NCI-H1436 (cell line): ENCODE measurements at places on chromosomes 12 and 14.

DNA sequence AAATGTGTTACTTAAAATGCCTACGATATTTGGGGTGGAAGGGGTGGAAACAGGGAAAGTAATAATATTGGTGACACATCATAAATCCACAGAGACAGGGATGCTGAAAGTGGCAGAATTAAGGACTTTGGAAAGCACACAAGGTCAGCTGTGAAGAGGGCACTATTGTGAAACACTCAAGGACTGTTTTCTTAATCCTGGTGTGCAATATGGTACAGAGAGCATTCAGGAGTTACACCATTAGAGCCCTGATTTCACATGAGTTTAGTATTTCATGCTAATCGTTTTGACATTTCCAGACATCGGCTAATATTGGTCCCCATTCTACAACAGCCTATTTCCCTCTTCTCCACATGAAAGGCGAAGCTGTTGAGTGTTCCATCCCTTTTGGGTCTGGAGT is 219.2 kb downstream of the MSRB3 start:
- DNase-seq = no peak

- no peak for DNase-seq
These were observed 1.6 kb upstream of the HDAC7 start for GRCh38 chr12:47821346-47821706.

- DNase-seq = no peak
These were observed 363.4 kb downstream of the DAD1 start for GRCh38 chr14:22225516-22226140.

DNA sequence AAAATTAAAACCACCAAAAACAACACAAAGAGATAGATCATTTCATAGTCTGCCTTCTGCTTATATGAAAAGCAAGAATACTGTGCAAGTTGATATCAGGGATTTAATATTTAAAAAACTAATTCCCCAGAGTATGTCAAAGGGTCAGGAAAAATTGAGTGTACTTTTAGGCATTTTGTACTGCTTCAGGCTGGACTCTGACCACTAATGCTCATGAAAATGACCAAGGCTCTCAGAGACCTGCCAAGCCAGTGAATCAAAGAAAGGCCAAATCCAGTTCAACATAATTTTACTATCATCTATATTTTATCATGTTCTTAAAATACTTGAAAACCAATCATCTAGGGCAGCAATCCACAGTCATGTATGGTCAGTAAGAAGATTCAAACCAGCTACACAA is 66.0 kb downstream of the TTC7B start:
- DNase-seq = no peak

DNA sequence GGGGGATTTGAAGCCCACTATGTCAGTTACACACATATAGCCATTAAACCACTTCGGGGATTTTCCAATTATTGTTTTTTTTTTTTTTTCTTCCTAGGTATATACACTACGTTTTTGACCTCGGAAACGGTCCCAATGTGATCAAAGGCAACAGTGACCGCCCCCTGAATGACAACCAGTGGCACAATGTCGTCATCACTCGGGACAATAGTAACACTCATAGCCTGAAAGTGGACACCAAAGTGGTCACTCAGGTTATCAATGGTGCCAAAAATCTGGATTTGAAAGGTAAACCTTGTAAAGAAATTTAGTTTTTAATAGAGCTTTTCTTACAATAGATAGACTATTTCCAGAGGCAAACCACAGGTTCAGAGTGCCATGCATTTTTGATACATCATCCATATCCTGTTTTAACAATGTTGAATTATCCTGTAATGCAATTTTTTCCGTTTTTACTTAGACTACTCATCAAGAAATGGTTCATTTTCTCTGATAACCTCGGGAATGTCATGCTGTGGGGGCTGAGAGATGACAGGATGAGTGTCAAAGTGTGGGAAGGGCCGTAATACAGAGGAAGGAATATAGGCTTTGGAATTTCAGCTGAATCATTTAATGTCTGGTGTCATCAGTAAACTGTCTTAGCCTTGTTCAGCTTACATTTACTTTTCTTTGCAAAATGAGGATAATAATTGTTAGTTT is 797.1 kb downstream of the NRXN3 start:
- DNase-seq = no peak

GRCh38 chr14:80792771-80793170 is 148.8 kb downstream of the CEP128 start:
- no peak for DNase-seq

- no peak for DNase-seq
These were observed 457 bp downstream of the SOCS2 start for GRCh38 chr12:93572712-93573551.

DNA sequence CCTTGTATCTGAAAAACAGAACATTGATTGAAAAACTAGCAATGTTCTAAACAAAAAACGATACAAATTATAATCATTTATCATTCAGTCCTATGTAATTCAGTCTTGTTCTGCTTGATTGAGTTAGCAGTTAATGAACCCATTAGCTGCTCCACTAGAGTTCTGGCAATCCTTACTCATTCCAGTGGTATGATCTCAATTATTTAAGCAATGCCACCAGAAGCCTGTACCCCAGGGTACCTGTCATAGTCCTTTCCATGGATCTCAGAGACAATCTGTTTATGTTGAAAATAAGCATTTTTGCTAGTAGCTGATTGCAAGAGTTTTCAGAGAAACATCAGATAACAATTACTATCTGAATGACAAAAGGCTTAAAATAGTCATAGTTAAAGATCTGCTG is 115.9 kb downstream of the UNC79 start:
- no peak for DNase-seq

DNA sequence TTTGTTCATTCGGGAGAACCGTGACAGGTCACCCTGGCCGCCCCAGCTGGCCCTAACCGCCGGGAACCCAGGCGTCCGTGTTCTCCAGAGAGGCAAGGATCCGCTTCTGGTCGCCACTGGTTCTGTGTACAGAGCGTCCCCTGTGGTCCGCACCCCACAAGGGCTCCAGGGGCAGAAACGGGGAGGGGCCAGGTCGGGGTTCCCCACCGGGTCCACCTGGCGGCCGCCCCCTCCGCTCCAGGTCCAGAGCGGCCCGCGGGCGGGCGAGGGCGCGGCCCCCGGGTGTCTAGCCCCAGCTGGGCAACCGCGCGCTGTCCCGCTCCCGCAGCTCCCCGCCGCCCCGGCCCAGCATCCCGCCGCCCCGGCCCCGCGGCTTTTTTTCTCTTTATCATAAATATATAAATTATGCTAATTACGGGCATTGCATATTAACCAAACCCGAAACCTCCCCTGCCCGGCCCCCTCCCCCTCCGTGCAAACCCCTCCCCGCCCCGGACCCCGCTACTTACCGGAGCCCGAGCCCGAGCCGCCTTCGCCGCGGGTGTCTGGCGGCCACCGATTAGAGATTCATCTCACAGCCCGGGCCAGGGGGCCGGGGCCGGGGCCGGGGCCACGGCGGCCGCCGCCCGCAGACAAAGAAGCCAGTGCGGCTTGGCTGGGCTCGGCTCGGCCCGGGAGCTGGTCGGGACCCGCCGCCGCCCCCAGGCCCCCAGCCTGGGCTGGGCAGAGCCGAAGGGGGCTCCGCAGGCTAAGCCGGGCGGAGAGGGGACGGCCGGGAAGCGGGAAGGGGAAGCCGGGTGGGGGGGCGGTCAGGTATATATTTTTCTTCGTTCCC is 512 bp downstream of the POU6F1 start:
- DNase-seq = peak; percentile 37

DNA sequence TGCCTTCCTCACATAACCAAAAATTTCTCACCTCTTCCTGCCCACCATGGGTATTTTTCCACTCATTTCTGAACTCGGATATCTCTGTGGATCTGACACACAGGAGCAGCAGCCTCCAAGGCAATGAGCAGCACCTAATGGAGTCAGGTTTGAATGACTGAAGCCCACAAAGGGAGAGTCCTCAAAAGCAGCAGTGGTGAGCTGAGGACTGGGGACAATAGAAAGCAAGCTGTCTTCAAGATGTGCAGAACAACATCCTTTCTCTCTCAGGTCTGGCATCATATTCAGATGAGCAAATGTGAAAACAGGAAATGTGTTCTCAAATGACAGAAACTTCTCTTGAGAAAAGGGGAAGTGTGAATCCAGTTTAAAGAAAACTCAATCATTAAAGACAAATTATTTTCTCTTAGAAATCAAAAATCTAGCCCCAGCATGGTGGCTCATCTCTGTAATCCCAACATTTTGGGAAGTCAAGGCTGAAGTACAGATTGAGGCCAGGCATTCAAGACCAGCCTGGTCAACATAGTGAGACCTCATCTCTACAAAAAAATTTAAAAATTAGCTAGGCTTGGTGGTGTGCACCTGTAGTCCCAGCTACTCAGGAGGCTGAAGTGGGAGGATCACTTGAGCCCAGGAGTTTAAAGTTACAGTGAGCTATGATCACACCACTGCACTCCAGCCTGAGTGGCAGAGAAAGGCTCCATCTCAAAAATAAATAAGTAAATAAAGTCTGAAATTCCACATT is 54.2 kb downstream of the C12orf42 start:
- DNase-seq = no peak

GRCh38 chr12:113744802-113745395 is 221.2 kb downstream of the RBM19 start:
- no peak for DNase-seq

DNA sequence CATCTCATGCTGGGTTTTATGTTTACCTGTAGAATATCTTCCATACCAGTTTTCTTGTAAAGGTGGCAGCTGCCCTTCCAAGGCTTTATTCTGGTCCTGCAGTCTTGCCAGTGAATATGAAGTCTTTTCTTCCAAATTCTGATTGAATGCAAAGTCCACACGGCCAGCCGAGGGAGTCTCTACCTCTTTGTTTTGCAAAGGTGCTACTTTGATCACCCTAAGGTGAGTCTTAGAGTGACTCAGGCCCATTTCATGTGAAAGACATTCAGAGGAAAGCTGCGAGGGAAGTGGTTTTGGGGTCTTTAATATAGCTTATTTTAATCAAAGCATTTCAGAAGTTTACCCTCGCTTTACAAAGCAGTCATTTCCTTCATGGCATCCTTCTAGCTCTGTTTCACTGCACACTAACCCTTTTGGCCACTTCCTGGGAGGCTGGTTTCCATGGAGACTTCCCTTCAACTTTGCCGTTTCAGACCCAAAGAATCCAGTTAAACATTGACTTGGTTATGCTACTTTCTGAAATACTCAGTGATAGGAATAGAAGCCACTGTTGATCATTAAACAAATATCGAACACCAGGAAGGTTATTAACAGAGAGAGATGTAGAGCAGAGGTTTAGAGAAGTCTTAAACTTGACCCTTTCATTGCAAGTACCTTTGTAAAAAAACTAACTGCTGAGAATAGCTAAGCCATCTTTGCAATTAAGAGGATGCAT is at the start of gene CCDC198:
CCDC198 (minus strand) TSS at position 391 of the 715 bp plus-strand sequence; CDS start at position 249, 142 bp downstream.
- DNase-seq = no peak

GRCh38 chr12:52029685-52030084 is 21.6 kb upstream of the NR4A1 start:
- DNase-seq = peak; percentile 94

DNA sequence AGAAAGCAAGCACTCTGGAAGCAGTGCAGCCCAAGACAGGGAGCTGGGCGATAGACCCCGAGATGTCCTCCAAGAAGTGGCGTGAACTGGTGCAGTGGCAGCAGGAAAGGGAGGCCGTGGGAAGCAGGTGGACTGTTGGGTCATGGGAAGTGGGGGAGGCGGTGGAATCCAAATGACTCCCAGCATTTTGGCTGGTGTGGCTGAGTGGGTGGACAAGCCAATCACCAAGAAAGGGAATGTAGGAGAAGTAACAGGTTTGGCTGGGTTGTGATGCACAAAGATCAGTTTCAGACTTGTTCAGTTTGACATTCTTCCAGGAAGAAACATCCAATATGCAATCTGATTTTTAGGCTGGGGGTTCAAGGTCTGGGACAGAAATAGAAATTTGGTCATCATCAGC is 46.0 kb upstream of the KTN1 start:
- DNase-seq = no peak

- no peak for DNase-seq
These were observed 13.1 kb upstream of the METAP2 start for GRCh38 chr12:95460896-95461295.

DNA sequence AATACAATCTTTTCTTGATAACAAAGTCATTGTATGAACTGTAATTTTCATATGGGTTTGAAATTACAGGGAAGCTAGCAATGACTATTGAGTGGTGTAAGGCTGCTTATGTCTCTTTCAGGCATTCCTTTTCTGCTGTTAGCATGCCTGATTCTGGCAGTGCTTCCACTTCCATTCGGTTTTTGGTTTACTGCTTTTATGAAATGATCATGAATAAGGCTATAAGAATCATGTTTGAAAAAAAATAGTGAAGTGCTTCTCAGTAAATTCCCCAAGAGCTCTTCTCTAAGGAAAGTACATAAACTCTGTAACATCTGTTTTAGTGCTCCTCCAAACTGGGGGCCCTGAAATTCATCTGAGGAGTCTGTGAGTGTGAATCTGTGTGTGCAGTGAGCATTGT is 434.0 kb upstream of the RGS6 start:
- no peak for DNase-seq

GRCh38 chr14:104545942-104546501 is 33.5 kb upstream of the C14orf180 start:
- no peak for DNase-seq

GRCh38 chr12:32494656-32495055 is 95.3 kb downstream of the FGD4 start:
- no peak for DNase-seq

- no peak for DNase-seq
These were observed 6.1 kb downstream of the CD9 start for GRCh38 chr12:6206327-6206726.

DNA sequence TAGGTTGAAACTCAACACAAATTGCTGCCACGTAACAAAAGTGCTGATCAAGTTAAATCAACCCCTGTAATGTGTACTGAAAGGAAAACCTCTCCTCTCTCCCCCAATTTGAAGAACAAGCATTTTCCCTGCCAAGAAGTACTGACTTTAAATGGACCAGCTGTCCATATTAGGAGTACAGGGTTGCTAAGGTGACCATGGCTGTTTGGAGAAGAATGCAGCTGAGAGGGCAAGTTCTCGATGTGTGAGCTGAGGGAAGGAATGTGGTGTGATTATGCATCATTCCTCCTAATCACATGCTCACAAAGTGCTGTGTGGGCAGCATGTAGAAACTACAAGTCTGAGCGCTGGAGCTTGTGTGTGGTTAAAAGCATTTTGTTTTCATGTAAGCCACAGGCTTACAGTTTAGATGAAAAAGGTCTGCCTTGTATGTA is 50.9 kb upstream of the CCT2 start:
- DNase-seq = no peak

- DNase-seq = no peak
These were observed 115.8 kb downstream of the HECTD4 start for GRCh38 chr12:112266473-112266872.

DNA sequence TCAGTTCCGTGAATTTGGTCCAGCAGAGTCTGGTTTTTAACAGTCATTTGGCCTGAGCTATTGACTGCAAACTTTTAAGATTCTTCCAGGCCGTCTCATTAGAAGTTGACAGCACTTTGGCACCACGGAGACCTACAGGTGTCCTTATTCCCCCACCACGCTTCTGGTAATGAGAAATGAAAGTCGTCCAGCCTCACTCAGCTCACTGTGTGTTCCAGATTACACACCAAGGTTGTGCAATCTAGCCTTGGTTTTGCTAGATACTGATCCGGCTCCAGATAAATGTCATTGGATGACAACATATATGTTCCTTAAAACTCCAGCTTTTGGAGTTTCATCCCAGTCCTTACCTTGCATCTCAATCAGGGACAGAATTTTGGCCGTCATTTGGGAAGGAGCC is 210.4 kb downstream of the CHST11 start:
- no peak for DNase-seq

GRCh38 chr12:69936214-69936731 is 111.2 kb downstream of the MYRFL start:
- DNase-seq = no peak
